ENCODE measurements at places on chromosomes 2 and 18. TPM values are rescaled to one million over a fixed set of nuclear protein-coding genes. Genes with fewer than 3 reads are reported as not detected.
A peak's percentile ranks its signal among the peaks of the same experiment; 100 is the strongest.

CDH20 gene
- total RNA-seq = 29.0 TPM

MATN3 gene
- total RNA-seq = 3.1 TPM

HOXD10 gene
- not detected for total RNA-seq

CPLX4 gene
- 14.8 TPM for total RNA-seq

ADAM17 gene
- total RNA-seq = 33.4 TPM

PSTPIP2 gene
- total RNA-seq = 2.4 TPM

CSRNP3 gene
- 98.3 TPM for total RNA-seq

- DNase-seq = no peak
These were observed 25.6 kb downstream of the DNMT3A start for GRCh38 chr2:25316101-25316500.

DNA sequence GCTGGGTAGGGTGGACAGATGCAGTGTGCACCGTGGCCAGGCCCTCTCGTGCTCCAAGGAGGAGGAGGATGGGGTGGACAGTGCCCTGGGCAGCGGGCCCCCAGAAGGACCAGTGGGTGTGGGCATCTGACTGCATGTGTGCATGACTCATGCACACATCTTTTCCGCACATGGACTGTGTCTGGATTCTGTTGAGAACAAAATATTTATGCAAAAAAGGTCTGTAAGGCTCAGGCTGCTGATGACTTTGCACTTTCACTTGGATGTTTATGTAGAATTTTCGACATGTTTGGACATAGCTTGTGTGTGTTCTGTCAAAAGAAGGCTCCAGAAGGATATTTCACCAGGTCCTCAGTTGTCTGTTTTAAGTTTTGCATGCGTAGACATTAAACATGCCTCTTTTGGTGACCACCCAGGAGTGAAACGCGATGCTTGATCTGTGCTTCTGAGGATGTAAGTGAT lies 45.6 kb downstream of the MTCL1 start:
- DNase-seq = no peak

DNA sequence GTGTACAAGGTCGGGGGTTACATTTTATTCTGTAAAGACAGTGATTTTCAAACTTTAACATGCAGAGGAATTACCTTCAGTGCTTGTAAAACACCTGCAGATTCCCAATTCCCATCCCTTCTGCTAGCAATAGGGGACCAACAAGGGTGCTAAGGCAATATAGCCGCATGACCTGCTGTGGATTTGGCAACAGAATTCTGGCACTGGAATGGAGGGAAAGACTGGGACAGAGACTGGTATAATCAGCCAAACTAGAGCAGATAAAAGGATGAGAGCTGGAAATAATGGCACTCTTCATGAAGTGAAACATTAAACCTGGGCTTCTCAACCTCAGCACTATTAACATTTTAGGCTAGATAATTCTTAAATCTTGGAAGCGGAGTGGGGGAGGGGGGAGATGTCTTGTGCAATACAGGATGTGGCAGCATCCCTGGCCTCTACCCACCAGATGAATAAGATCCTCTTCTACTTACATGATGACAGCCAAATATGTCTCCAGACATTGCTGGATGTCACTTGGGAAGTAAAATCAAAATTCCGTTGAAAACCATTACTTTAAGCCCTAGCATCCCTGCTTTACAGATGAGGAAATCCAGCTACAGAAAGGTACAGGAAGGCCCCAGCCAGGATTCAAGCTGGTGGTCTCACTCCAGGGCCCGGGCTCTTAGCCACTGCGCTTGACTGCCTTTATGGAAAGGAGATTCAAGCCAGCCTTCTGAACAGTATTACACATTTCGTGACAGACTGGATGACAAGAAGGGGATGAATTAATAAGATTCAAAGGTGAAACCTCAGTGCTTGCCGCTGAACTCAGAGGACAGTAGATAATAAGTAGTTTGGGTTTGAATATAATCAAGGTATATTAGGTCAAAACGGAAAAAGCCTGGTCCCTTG lies 1.7 kb downstream of the EVA1A start:
- no peak for DNase-seq

DNA sequence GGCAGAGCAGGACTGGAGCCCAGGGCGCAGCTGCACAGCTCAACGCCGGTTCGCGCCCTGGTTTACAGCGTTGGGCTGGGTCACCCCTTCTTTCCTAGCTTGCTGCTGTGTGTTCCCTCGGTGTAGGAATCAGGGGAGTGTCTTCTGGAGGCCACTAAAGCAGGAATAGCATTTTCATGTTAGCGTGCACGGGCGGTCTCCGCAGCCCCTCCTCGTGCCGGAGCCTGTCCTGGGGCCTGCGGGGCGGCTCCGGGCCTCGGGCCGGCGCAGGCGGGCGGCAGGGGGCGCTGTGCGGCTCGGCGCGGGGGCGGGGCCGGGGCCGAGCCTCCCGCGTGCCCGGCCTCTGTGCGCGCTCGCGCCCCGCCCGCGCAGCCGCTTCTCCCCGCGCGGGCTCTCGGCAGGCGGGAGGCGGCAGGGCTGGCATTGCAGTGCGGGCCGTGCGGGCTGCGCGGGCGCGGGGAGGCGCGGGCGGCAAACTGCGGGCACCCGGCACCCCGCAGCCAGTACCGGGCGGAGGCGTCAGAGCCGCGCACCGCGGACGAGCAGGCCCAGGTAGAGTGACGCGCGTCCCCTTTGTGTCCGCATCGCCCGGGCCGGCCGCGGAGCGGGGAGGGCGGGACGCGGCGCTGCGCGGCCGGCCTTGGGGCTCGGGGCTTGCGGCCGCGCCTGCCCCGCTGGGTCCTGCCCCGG lies at the start of gene RNF144A:
Gene RNF144A (plus strand): TSS at position 342 of the 690 bp plus-strand sequence. CDS start 79,515 bp downstream, outside the sequence.
- peak; percentile 91 for DNase-seq

DNA sequence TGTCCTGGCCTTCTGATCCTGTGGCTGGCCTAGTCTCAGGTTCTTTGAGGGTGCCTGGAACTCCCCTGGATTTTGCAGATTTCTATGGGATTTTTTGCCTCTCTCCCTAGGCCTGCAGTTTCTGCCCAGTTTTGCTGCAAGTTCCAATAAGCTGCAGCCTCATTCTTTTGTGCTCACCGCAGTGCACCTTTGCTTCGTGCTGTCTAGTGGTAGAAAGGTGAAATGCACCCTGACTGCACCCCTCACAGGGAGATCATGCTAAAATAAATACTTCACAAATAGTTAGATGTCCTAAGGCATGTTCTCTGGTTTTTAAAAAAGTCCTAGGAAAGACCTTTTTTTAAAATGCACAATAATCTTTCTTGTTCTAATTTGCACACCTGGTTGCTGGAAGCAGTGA lies 72.5 kb downstream of the GNAL start:
- DNase-seq = no peak

- DNase-seq = no peak
These were observed 17.7 kb upstream of the SERPINB2 start for GRCh38 chr18:63869851-63870250.

GRCh38 chr2:17519486-17519885 lies 1.2 kb upstream of the RAD51AP2 start:
- DNase-seq = no peak

GRCh38 chr2:9697909-9698308 lies 67.1 kb upstream of the YWHAQ start:
- DNase-seq = no peak

DNA sequence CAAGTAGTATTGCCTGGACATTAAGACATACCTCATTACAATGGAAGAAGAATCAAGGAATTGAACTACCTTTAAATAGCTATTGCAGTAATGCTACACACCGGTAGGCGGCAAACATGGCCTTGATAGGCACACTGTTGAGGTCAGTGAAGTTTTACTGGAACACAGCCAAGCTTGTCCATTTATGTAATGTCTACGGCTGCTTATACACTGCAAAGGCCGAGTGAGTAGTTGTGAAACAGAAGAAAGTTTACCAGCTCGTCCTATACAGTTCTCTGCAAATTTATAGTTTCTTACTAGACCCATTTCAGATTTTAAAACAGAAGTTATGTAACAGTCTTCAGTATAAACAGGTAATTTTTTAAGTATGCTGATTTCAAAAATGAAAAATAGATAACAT lies 38.8 kb downstream of the PPP4R1 start:
- DNase-seq = peak; percentile 24

DNA sequence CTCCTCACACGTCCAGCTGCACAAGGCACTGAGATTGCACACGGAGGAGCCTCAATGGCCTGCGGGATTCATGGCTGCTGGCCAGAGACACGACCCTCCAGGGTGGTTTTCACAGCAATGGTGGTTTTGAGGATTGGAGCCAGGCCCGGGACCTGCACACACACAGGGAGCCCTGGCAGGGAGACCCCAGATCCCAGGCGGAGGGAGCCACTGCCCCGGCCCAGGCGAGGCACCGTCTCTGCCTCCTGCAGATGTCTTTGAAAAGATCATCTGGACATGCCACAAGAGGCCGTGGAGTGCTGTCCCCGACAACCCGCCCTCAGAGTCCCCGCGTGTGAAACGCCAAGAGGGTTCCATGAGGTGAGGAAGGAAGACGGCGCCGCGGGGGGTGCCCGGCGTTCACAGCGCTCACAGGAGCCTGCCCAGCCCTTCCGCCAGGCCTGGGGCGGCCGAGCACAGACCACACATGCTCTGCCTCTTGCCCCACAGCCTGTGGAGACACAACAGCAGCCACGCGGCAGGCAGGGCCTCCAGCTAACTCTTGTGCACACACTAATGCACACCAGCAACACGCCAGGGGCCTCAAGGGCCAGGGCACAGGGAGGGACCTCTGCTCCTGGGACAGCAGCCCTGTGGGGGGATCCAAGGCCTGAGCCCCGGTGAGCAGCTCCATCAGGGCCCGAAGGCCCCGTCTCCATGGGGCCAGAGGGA lies 72.8 kb upstream of the CTDP1 start:
- no peak for DNase-seq

- DNase-seq = no peak
These were observed 323.0 kb downstream of the TSN start for GRCh38 chr2:122078451-122078850.

GRCh38 chr2:147293991-147294824 lies 550.6 kb upstream of the ACVR2A start:
- DNase-seq = no peak

- no peak for DNase-seq
These were observed 105.9 kb upstream of the HS6ST1 start for GRCh38 chr2:128424406-128425171.

- DNase-seq = no peak
These were observed 20.4 kb downstream of the UBXN4 start for GRCh38 chr2:135762022-135762421.

DNA sequence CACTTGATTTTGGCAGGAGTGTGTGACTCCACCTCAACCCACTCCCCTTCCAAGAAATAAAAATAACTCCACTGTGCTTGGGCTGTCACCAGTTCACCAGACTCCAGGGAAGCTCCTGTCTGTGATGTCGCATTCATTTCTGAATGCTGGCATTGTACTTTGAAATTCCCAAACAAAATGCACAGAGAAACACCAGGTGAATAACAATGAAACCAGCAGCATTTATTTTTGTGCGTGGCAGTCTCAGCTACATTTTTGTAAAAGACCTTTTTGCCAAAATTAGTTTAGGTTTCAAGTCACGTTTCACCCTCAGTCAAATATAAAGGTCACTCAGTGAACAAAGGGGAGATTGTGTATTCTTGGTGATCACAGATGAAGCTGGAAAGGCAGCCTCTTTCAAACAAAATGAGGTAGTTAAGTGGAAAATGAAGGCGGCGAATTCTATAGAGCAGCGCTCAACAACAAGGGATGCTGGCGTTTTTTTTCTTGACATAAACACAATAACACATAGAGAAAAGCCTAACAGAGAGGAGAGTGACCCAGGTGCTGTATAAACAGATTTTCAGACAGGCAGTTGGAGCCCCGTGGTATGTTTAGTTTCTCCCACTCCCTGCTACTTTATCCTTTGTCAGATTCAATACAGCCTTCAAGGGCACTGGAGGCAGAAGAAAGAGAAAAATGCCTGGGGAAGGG lies 210.3 kb upstream of the GCFC2 start:
- DNase-seq = no peak

GRCh38 chr2:178863856-178864620 lies 56.8 kb upstream of the TTN start:
- DNase-seq = peak; percentile 1

GRCh38 chr2:169007941-169008340 lies 23.2 kb downstream of the ABCB11 start:
- no peak for DNase-seq

- DNase-seq = no peak
These were observed 57.9 kb downstream of the EPC2 start for GRCh38 chr2:148702475-148702874.

DNA sequence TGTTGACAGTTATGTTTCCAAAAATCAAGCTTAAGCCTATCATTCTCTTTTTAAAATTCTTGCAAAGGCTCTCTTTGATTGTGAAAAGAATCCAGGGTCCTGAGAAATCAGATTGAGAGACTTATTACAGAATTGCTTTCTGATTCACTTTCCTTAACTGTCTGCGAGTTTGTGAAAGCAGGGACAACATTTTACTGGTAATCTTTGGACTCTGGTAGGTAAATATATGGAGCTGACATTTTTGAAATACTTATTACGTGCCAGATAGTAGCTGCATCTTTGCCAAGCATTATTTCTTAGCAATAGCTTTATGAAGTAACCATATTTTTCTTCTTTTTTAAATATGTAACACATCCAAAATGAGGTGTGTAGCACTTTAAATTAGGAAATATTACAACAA lies 570.9 kb downstream of the CMPK2 start:
- no peak for DNase-seq

DNA sequence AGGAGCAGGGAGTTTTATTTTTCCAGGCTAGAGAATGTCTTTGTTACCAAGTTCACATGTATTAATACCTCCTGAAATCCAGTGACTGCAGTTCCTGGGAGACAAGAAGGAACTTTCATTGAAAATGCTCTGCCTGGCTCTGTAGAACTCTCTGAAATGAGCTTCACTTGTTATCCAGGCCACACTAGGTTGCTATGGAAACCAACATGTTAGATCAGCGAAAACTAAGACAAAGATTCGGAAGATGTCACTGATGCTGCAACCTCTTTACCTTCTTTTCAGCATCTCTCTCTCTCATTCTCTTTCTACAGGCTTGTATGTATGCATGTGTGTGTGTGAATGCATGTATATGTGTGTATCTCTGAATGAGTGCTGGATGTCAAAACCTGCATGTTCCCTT lies 218.5 kb downstream of the TRIB2 start:
- no peak for DNase-seq

GRCh38 chr2:130836501-130837174 lies at the start of gene ARHGEF4:
TSS of gene ARHGEF4 (plus strand) at chr2:130836914. CDS start at chr2:130836954, 40 bp downstream.
- peak; percentile 33 for DNase-seq

DNA sequence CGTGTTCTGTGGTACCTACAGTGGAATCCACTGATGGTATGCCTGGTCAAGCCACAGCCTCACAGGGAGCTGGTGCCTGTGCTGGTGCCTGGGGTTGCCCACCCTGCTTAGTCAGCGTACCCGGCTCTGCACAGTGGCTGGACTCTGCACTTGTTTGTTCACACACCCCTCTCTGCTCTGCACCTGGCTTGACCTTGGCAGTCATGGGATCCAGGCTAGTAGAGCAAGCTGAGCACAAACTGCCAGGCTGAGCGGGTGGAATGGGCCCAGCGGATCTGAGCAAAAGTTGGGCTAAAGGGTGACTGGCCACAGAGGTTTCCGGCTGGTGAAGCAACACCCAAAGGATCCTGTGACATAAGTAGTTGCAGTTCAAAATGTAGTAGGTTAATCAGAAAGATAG lies 163.5 kb downstream of the CDH19 start:
- no peak for DNase-seq

- DNase-seq = no peak
These were observed 69.6 kb downstream of the ICOS start for GRCh38 chr2:204005940-204006721.

Measured in cerebellum (tissue), 4 donors.